Activated CD8-positive, alpha-beta T cell treated with anti-CD3 and anti-CD28 coated beads, Interleukin-2, amount 10 ng/mL, durations not matched to agents 7 days and 5 days (primary cell): ENCODE measurements at places on chromosomes 4 and X. TPM values are rescaled to one million over a fixed set of nuclear protein-coding genes. Genes with fewer than 3 reads are reported as not detected.

GRCh38 chrX:132909643-132910042, 48.8 kb downstream of the HS6ST2 start:
- no peak overlapping the region for H3K27ac ChIP-seq
- H3K4me3 ChIP-seq = no peak overlapping the region
- no peaks in the 10 kb centered on the region for H3K27me3 ChIP-seq
- no peaks in the 10 kb centered on the region for H3K4me1 ChIP-seq
- H3K36me3 ChIP-seq = no peaks in the 10 kb centered on the region

GRCh38 chr4:53013873-53014775, 152.0 kb downstream of the RASL11B start:
- peaks cover 24% of the 10 kb centered on the region for H3K4me1 ChIP-seq
- H3K4me3 ChIP-seq = no peak overlapping the region
- H3K27me3 ChIP-seq = no peaks in the 10 kb centered on the region
- no peaks in the 10 kb centered on the region for H3K36me3 ChIP-seq
- no peak overlapping the region for H3K27ac ChIP-seq

ATXN3L gene
- not detected for total RNA-seq

DNA sequence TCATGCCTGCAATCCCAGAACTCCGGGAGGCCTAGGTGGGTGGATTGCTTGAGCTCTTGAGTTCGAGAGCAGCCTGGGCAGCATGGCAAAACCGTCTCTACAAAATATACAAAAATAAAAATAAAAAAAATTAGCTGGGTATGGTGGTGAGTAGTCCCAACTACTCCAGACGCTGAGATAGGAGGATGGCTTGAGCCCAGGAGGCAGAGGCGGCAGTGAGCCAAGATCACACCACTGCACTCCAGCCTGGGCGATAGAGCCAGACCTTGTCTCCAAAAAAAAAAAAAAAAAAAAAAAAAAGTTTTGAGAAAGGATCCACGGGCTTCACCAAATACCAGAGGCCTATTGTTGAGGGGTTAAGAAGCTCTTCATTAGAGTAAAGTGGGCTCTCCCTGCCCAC, 8.0 kb downstream of the SUPT20HL2 start:
- H3K27me3 ChIP-seq = peaks cover 4% of the 10 kb centered on the region
- H3K36me3 ChIP-seq = no peaks in the 10 kb centered on the region
- H3K4me3 ChIP-seq = no peak overlapping the region
- no peak for DNase-seq
- no peak overlapping the region for H3K27ac ChIP-seq

TRIM75 gene
- not detected for total RNA-seq

DNA sequence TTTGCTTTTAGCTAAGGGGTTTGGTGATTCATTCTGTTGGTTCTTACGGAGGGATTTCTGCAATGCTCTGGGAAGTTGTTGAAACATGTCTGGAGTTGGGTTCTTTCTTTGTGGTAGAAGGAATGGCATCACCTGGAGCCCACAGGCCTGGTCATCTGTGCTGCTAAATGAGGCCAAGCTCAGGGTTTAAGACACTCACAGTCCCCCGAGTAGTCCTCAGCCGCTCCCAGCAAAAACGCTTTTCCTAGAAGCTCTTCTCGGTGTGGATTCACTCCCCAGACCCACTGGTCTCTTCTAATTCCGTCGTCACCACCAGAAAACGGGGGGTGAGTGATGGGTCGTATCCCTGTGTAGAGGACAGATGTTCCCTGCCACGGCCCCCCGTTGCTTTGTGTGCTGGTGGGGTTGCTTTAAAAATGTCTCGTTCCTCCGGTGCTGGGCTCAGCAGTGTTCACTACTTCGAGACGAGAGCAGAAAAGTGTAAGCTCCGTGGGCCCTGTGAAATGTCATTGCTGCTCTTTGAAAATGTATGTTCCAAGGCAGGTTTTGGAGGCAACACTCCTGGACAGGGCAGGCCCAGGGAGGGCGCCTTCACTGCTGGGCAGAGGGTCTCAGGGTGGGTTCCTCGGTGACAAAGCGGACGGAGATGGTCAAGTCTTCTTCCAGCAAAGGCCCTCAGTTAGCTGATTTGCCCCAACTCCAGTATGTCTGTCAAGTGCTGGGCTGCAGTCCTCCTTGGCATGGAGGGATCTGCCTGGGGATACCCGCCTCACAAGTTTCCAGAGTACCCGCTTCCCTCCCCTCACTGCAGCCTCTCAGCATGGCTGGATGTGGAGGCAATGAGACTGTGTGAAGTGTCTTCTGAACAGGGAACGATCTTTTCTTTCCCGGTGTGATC, 37.3 kb downstream of the PSAPL1 start:
- DNase-seq = no peak
- no peaks in the 10 kb centered on the region for H3K36me3 ChIP-seq
- H3K4me1 ChIP-seq = no peaks in the 10 kb centered on the region
- H3K27ac ChIP-seq = no peak overlapping the region
- H3K27me3 ChIP-seq = peaks cover 11% of the 10 kb centered on the region

- H3K27me3 ChIP-seq = no peaks in the 10 kb centered on the region
- no peak overlapping the region for H3K27ac ChIP-seq
- H3K4me3 ChIP-seq = no peak overlapping the region
- no peak for DNase-seq
- no peaks in the 10 kb centered on the region for H3K36me3 ChIP-seq
- H3K4me1 ChIP-seq = no peaks in the 10 kb centered on the region
Measured at GRCh38 chr4:44150091-44150576, 298.5 kb downstream of the KCTD8 start.

- H3K4me1 ChIP-seq = no peaks in the 10 kb centered on the region
- H3K27ac ChIP-seq = no peak overlapping the region
- DNase-seq = no peak
Measured at GRCh38 chr4:41264212-41264611, 7.5 kb downstream of the UCHL1 start.

DNA sequence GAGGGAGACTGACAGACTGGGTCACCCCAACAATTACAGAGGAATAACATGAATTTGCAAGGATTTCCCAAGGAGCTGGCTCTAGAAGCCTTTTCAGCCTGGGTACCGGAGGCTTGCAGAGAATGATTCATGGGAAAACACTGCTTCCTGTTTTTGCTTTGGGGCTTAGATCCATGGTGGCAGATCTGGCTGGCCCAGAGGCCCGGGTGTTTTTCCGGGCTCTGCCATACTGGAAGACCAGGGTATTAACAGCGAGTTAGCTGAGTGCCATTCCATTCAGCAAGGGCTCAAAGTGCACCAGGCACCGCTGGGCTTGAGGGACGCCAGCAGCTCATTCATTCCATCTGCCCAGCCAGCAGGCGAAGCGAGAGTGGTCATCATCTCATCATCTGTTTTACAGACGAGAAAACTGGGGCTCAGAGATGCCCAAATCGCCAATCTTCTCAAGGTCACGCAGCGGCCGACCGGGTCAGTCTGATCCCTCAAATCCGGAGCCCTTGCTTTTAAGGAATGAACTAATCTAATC, 1.3 kb downstream of the WDR1 start:
- no peak for DNase-seq
- H3K4me3 ChIP-seq = peak overlapping the region; percentile 96
- H3K36me3 ChIP-seq = peaks cover 59% of the 10 kb centered on the region
